Liver (tissue), 10 donors: ENCODE measurements at places on chromosomes 4 and X. TPM values are rescaled to one million over a fixed set of nuclear protein-coding genes. Genes with fewer than 3 reads are reported as not detected.

- DNase-seq, result no peak
These were observed 165.6 kb upstream of the HCCS start for GRCh38 chrX:10945498-10945897.

PHEX gene
- 0.08 TPM for total RNA-seq

GLRB gene
- 2.9 TPM for total RNA-seq

DNA sequence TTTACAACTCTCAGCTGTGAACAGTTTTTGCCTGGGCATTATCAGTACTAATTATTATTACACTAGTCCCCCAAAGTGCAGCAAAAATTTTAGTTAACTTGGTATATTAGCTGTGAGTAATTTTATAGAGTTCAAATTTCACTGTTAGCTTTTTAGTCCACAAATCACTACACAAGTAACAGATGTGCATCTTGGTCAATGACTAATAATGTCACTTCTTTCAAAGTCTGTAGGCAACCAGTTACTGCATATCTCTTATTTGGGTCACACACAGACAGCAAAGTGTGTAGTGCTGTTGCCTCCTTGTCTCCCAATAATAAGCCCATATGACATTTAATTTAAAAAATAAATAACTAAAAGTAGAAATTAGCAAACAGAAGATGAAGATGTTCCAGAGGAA, 159.9 kb downstream of the SCFD2 start:
- DNase-seq, result no peak

DNA sequence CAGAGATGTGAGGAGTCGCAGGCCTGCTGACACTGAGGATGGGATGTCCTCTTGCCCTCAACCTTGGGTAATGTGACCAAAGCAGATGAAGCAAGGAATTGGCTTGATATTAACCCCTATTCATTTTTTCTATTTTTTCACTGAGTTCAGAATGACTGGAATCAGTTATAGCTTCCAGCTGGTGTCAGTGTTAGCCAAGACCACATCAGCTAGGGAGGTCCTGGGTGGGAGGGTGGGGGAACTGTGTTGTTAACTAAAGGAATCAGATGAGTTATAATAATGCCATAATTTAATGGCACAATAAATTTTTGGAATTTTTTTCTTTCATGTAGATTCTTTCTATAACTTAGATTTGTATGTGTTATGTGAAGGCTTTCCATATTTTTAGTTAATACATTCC, 91.9 kb downstream of the EGF start:
- no peak for DNase-seq

- peak; percentile 39 for DNase-seq
These were observed 1.4 kb upstream of the RPS6KA3 start for GRCh38 chrX:20267931-20268701.

TMPRSS11F gene
- not detected for total RNA-seq

DNA sequence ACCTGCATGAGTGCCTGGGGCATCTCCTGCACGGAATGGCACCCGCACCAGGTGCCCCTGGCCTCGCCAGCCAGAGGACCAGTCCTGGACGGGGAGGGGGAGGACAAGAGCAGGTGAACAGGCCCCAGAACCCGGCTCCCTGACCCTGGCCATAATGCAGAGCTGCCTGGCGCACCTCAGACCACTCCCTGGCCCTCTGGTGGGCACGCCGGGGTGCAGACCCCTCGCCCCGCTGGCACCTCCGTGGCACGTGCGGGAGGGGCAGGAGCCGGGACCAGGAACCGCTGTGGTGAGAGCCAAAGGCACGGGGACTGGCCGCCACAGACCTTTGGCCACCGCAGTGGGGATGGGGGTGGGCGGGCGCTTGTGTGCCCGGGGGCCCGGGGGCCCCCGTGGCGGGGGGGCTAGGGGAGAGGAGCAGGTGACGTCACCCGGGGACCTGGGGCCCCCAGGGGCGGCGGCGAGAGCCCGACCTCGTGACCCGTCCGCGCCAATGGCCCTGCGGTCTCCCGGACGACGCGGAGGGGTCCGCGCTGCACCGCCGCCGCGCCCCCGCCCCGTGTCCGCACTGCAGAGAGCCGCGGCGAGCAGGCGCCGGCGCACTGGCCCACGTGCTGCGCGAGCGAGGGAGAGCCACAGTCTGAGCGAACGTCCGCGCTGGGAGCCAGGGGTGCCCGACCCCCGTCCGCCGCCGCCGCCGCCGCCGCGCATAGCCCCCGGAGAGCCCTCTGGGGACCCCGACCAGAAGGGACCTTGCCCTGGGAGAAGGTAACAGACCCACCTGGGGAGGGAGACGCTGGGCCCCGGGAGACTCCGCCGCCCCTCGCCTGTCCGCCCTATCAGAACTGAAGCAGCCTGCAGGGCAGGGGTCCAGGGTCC, at the start of gene PNMA3:
Gene PNMA3, plus strand, starts transcription at position 600 of the 879 bp plus-strand sequence. CDS start 586 bp downstream, outside the sequence.
- peak; percentile 35 for DNase-seq

GRCh38 chrX:20372533-20372932, 105.8 kb upstream of the RPS6KA3 start:
- no peak for DNase-seq

GRCh38 chrX:12058087-12058486, 80.2 kb upstream of the FRMPD4 start:
- DNase-seq, result no peak

- DNase-seq, result peak; percentile 40
These were observed 194.6 kb upstream of the FTHL17 start for GRCh38 chrX:31266203-31267076.

- DNase-seq, result peak; percentile 21
These were observed 19.4 kb upstream of the TSPAN5 start for GRCh38 chr4:98677799-98678198.

DNA sequence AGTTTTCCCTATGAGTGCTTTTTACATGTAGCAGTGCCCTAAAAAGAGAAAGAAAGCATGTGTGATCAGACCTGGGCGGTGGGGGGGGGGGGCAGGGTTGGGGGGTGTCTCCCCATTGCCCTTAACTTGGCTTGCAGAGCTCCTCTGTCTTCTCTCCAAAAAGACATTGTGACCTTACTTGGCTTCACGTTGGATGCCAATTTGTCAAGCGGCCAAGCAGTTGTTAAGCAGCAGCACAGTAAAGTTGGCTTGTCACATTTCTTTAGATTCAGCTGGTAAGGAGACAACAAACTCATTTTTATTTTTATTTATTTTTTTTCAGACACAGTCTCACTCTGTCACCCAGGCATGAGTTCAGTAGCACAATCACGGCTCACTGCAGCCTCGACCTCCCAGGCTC, 57.3 kb upstream of the ZNF157 start:
- no peak for DNase-seq

- DNase-seq, result no peak
These were observed 14.8 kb downstream of the CYTL1 start for GRCh38 chr4:5004496-5004895.

GRCh38 chr4:88130544-88131305, 27.7 kb downstream of the ABCG2 start:
- no peak for DNase-seq

- DNase-seq, result no peak
These were observed 336.3 kb upstream of the TRAM1L1 start for GRCh38 chr4:117421706-117422105.

- DNase-seq, result no peak
These were observed 16.8 kb upstream of the C4orf51 start for GRCh38 chr4:145663194-145663593.

- no peak for DNase-seq
These were observed 44.5 kb downstream of the TRIM2 start for GRCh38 chr4:153248641-153249198.

DNA sequence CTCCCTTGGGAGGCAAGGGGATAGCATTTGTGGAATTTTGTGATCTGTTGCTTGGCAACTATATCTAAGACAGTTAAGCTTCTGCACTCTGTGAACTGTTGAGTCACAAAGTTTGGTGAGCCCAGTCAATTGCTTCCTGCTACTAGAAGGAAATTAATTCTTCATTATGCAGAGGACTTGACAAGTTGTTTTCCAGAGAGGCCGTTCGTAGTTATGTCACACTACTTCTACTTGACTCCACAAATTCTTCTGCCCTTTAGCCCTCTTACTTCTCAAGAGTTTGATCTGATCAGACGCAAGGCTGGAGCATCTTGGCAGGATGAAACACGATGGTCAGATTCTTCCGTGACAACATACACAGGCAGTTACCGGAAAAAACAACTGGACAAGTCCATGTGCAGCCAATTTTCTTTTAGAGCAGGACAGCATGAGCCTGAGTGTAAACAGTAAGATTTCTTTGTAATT, at the start of gene C4orf51:
Gene C4orf51, plus strand, starts transcription at position 156 of the 465 bp plus-strand sequence. Its CDS starts 58 bp downstream, at position 214.
- DNase-seq, result no peak

DNA sequence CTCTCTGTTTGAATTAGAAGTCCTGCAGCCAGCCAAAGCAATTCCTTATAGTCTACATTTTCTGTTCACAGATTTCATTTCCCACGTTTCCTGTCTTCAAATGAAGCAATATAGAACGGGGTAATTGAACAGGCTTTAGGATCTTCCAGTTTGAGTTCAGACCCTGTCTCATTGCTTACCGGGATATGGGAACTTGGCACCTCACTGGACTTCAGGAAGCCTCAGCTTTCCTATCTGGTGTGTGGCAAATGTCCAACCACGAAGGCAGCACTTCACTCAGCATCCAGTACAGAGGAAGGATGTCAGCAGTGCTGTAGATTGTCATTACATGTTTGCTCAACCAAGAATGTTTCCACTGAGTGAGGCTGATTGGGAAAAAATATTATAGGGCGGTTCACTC, 271.1 kb upstream of the ZFP42 start:
- DNase-seq, result no peak

DNA sequence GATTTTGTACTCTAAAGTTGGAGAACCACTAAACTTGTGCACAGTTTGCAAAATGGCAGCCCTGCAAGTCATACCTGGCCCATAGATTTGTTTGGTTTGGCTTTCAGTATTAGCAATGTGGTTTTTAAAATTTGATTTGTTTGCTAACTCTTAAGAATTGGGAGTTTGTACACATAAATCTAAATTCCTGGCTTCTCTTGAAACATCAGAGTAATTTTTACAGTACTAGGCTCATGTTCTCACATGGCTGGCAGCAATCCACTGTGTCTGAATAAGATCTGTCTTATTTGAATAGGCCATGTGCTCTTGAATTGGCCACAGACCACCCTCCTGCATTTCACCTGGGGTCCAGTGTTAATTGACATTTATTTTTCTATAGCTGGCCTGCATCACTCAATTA, 21.3 kb downstream of the DIAPH2 start:
- DNase-seq, result no peak

TIGD4 gene
- 0.33 TPM for total RNA-seq

AADAT gene
- 13.6 TPM for total RNA-seq

DKK2 gene
- 0.23 TPM for total RNA-seq

TLR10 gene
- total RNA-seq, result 0.17 TPM

DNA sequence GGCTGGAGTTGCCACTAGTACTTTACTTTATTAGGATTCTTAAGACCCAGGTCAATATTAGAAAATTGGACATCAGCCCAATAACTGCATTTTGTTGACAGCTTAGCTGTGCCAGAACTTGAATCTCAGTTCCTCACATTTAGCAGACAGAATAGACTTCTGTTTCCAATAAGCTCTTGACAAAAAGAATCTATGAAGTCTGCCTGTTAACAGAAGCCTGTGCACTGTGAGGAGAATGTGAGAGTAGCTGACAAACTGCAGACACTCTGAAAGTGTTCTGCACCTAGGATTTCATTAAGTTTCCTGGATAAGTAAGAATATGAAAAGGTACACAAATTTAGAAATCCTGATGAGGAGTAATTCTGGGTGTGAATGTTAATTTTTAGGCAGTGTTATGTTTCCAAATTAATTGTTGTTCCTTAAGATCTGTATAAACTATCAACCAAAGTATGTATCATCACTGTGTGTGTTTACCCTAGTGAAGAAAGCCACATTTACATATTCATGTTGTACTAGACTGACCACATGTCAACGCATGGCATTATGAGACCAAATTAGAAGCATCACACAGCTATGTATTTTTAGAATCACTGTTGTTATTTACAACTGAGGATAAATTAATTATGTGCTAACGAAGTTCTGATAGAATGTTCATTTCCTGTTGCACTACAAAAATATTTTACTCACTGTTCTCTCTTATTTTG, 756.4 kb upstream of the IGFBP7 start:
- DNase-seq, result no peak

GRCh38 chrX:7190157-7190556, 42.2 kb upstream of the PUDP start:
- DNase-seq, result no peak

GRCh38 chr4:87961993-87962392, 13.5 kb upstream of the SPP1 start:
- DNase-seq, result no peak

GRCh38 chr4:44842531-44842930, 116.2 kb upstream of the GNPDA2 start:
- DNase-seq, result no peak

SYTL5 gene
- total RNA-seq, result 0.09 TPM

DNA sequence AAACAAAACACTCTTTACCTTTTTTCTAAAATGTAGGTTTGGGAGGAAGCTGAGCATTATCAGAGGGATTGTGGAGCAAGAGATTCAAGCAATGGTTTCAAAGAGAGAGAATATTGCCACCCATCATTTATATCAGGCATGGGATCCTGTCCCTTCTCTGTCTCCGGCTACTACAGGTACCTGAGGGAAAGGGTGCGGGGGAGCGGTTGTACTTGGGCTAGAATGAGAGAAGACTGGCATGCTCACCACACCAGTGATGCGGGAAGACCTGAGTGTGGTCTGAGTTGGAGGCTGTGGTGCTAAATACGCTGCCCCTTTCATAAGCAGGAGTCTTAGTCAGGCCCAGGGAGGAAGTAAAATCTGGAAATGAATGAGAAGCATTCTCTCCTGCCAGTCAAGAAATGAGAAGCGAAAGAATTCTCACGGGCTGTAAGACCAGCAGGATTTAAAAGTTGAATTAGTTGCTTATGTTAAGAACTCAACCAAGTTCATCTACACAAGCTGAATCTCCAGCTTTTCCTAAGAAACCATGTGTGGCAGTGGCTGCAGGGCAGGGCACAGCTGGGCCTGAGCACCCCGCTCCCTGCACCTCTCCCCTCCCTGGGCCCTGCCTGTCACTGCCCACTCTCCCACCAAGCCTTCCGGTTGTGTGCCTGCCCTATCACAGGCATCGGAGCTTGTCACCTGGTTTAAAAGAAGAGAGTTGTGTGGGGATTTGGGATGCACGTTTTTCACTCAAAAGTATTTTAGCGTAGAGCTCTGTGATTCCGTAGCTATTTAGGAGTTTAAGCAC, 24.8 kb upstream of the MSANTD1 start:
- no peak for DNase-seq

RNF175 gene
- 0.65 TPM for total RNA-seq

SPARCL1 gene
- 25.8 TPM for total RNA-seq

GRCh38 chr4:181796502-181796901, 446.7 kb upstream of the TENM3 start:
- DNase-seq, result no peak

PTCHD1 gene
- total RNA-seq, result under 0.01 TPM

GRCh38 chr4:124768596-124769365, 56.2 kb upstream of the ANKRD50 start:
- no peak for DNase-seq

GRCh38 chr4:69708211-69708610, 52.2 kb downstream of the SULT1B1 start:
- DNase-seq, result no peak
